Right ventricle myocardium inferior (tissue), 1 donor: ENCODE measurements at places on chromosomes 4 and X.

- DNase-seq: no peak
Observed at GRCh38 chrX:30673884-30674598, 20.8 kb downstream of the GK start.

DNA sequence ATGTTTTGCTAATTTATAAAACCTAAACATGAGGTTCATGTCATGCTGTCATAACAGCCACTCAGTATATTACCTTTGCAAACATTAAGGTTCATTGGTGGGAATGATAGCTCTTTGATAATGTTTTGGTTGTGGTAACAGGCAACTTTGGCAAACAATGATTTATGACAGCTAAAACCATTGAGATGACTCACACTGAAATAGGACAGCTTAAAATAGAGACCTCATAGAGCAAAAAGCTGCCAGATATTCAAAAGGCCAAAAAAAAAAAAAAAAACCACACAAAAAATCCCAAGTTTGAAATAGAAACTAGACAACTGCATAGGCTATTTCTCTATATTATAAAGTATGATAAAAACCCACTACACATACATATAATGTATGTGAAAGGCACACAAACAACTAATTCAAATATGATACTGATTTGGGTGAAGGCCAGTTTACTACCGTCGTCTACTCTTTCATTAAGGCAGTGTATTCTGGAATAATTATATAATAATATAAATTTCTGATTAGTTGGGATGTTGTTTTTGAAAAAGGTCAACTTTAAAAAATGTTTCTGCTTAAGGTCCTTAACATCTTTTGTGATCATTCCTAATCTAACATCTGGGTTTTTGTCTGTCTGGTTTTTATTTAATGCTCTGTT lies 646.0 kb upstream of the PITX2 start:
- no peak for DNase-seq

DNA sequence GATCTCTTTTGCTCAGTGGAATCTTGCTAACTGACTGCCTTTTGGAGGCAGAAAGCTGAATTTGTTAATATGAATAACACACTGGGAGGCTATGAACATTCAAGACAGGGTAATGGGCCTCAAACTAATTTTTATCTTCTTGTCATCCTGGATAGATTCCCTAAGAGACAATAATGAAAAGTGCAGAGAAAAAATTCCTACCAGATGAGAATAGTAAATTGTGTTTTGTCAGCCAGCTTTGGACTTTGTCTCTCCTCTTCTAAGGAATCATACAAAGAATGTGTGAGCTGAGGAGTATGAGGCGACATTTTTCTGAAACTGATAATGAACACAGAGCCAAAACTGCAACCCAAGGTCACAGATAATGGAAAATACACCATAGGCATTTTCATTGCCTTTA lies 649.3 kb downstream of the IQCM start:
- DNase-seq: no peak

DNA sequence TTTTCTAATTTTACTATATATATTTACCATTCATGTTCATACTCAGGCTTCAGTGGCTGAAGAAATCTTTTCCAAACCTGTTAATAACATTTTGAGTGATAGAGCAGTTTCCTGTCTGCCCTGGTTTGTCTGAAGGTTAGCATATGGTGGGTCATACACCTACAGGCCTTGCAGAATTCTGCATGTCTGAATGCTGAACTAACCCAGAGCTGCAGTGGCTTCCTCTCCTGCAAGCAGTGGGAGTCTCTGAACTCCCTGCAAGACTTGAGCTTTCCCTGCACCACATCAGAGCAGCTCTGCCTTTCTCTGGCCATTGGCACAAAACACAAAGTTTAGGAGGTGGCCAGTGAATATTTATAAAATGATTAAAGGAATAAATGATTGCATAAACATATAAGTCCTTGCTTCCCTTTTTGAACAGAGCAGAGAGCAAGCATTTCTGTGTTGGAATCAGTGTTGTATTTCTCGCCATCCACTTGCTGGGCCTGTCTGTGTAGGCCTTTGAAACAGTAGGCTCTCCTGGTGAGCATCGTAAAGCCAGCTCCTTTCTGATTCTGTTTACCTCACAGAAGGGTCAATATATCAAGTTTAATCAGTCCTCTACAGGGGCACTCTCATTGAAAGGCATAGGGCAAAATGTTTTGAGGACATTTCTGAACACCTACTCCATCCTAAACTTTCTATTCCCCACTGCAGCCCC lies 15.0 kb upstream of the UNC5C start:
- DNase-seq: no peak

DNA sequence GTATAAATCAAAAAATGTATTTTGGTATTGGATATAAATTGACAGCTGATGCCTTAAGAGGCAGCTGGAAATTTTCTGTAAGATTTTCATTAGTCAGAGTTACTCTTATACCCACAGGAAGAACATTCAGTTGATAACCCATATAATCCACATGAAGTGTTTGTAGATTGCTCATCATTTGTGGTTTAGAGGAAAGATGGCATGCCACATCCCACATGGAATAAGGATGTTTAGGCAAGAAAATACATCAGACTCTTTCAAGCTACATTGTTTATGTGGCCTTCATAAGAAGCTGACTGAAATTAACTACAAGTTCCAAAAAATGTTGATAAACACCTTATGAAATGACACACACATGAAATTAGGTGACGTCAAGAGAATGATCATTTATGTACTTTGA lies 56.6 kb downstream of the AREG start:
- no peak for DNase-seq

DNA sequence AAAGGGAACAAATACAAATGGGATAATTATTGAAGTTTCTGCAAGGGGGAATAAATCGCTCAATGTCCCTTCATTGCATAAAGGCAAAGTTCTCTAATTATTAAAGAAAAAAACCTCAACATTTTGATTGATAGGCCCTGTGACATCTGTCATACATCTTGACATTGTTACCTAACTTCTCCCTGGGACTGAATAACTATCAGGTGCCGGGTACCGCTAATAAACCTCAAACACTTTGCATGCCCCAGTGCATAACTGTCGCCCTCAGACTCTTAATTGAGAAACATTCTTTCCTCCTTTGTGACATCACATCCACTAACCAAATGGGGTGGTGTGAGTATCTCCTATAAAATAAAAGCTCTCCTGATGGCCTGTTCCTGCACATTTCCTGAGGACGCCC lies at the start of gene ADAM29:
Gene ADAM29 (plus strand): TSS at position 301 of the 400 bp plus-strand sequence. CDS start 57,168 bp downstream, outside the sequence.
- DNase-seq: no peak

DNA sequence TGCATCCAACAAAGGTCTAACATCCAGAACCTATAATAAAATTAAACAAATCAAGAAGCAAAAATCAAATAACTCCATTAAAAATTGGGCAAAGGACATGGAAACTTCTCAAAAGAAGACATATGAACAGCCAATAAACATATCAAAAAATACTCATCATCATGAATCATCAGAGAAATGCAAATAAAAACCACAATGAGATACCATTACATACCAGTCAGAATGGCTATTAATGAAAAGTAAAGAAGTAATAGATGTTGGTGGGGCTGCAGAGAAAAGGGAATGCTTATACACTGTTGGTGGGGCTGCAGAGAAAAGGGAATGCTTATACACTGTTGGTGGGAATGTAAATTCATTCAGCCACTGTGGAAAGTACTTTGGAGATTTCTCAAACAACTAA lies 465.8 kb downstream of the ZIC3 start:
- no peak for DNase-seq

GRCh38 chr4:41579526-41579925 lies 41.6 kb downstream of the LIMCH1 start:
- DNase-seq: no peak

DNA sequence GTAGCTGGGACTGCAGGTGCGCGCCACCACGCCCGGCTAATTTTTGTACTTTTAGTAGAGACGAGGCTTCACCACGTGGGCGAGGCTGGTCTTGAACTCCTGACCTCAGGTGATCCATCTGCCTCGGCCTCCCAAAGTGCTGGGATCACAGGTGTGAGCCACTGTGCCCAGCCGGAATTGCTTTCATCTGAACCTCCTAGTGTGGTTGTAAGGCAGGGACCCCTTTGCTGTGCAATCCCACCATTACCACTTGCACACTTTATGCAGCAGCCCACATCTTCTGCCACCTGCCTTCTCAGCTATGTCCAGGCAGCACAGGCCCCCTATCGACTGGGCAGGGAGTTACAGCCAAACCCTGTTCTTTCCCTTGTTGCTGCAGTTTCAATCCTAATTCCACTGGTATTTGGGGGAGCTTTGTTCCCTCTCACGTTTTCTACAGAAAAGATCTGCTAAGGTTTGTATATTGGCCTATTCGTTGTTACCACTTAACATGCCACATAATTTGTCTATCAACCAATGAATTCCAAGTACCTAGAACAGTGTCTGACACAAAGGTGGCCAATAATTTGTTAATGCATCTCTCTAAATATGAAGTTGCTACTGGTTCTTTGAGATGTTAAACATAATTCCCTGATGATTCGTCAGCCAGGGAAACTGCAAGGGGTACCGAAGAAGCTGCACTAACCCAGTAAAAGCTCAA lies 6.5 kb downstream of the RPL39 start:
- no peak for DNase-seq

DNA sequence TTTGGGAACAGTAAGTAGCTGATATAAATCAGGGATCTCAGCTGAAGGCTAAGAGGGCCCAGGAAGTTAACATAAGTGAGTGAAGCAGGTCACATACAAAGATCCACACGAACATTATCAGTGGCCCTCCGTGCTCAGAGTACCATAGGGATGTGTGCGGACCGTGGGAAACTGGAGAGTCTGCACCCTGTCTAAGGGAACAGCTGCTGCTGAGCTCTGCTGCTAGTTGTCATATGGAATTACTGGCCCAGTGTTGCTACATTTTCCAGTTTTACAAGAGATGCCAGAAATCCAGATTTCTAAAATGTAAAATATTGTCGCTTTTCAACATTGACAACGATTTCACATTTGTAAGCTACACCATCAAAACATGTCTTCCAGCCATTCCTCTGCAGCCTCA lies 90.5 kb downstream of the RTL5 start:
- DNase-seq: no peak

DNA sequence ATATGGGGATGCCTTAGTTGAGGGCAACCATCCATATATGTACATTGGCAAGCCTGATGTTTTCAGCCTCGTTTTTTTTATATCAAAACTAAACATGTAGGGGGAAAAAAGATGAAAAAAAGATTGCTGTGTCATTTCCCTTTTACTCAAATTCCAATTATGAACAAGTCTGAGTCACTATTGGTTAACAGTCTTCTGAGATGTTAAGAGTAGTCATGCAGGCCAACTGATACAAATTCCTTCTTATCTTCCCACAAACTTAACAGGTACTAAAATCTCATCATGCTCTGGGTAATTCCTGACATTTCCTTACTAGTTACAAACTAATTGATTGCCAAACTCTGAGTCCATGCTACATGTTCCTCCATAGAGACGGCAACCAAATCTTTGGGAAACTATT lies 222.1 kb downstream of the FRMPD4 start:
- DNase-seq: no peak

GRCh38 chr4:176274441-176274840 lies 5.4 kb upstream of the ASB5 start:
- no peak for DNase-seq

GRCh38 chr4:5971078-5971450 lies 47.2 kb downstream of the C4orf50 start:
- DNase-seq: no peak

- no peak for DNase-seq
Observed at GRCh38 chr4:88090898-88091297, 67.5 kb downstream of the ABCG2 start.

GRCh38 chr4:52877694-52878093 lies 15.6 kb downstream of the RASL11B start:
- no peak for DNase-seq

- no peak for DNase-seq
Observed at GRCh38 chr4:176153124-176153523, 42.3 kb downstream of the SPATA4 start.

- DNase-seq: no peak
Observed at GRCh38 chr4:60682901-60683300, 517.2 kb upstream of the ADGRL3 start.

DNA sequence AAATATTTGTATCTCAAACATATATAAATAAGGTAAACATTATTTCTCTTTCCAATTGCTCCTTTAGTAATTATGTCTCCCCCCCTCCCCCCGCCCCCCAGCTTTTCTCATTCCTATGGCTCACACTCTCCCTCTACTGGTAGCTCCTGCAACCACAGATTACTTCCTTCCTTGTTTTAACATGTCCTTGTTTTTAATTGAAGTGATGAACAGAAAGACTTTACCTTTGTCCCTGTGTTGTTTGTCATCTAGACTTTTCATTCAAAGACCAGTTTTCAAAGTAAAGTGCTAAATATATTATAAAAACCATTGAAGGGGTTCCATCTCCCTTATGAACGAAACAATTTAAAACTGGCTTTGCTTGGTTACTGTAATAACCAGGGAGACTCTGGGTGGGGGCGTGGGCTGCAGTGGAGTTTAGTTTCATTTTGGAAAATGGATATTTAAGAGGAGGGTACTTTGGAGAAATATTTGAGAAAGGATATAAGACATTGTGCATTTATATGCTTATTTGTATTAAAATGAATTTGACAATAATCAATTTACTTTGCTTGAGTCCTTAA lies 352.9 kb downstream of the RAPGEF2 start:
- no peak for DNase-seq

DNA sequence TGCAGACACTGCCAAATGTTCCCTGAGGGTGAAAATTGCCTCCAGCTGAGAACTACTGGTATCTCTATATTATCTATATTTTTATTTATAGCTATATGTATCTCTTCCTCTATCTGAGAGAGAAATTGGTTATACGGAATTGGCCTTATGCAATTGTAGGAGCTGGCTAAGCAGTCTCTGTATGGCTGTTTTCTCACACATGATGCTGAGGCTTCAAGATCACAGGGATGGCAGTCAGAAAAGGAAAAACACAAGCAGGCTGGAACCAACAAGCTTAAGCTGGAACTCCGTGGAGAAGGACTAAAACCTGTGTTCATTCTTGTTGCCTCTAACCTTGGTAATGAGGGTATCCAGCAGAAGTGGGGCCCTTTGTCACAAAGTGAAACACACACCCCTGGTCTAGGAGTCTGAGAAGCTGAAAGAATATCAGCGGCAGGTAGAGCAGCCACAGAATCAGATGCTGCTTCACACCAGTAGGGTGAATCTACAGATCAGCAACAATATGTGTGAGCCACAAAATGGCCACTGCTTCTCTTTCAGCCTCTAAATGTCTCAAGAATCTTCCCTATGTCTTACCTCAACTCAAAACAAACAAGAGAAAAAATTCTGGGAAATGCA lies 166.5 kb upstream of the PPP1R2C start:
- DNase-seq: no peak

GRCh38 chrX:120022763-120023162 lies 54.7 kb downstream of the RHOXF2B start:
- no peak for DNase-seq

GRCh38 chrX:10367406-10367805 lies 210.6 kb downstream of the CLCN4 start:
- no peak for DNase-seq

GRCh38 chr4:106893395-106893881 lies 142.7 kb downstream of the DKK2 start:
- DNase-seq: peak; percentile 47

DNA sequence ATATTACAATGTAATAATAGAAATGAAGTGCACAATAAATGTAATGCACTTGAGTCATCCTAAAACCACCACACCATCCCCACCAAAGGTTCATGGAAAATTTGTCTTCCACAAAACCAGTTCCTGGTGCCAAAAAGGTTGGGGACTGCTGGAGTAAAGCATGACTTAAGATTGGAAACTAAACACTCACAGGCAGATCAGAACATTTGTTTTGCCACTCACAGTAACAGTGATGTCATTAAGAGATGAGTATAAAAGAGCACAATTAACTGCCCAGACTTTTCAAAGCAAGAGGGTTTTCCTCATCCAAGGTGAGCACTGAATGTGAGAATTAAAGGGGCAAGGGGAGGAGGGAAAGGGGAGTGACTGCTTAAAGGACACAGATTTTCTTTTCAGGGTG lies 35.6 kb downstream of the MAP7D3 start:
- no peak for DNase-seq

- DNase-seq: no peak
Observed at GRCh38 chrX:39895218-39896110, 202.3 kb downstream of the BCOR start.
